Fibroblast of lung (primary cell): ENCODE measurements at places on chromosomes 12 and 14.
A peak's percentile ranks its signal among the peaks of the same experiment; 100 is the strongest.

DNA sequence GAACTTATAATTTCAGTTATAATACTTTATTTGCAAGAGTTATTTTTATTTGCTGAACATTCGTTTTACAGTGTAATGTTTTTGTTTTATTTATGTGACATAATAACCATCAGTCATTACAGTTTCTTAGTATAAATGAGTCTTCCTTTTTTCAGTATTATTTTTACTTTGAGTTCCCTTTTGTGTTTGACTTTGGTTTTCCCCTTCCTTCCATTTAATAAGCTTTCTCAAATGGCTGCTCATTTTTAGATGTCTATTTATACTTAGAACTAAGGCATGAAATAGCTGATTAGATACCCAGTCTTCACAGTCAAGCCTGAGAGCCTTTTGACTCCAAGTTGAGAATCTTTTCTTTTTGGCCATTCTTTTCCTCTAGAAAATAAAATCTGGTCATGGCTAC is 404.5 kb downstream of the LRFN5 start:
- DNase-seq, result no peak

DNA sequence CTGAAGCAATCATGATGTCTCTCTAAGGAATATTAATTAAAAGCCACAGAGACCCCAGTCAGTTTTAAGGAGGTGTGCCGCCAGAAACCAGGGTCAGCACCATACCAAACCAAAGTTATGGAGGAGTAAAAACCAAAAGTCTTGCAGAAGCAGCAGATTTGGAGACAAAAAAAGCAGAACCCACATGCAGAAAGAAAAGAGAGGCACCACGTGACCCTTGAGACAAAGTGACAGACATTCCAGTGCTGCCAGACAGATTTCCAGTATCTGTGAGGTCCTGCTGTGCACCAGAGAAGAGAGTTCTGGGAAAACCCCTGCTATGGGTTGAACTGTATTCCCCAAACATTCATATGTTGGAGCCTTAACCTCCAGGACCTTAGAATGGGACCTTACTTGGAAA is 59.7 kb downstream of the CAPZA3 start:
- no peak for DNase-seq

- no peak for DNase-seq
These were observed 4.0 kb upstream of the AVIL start for GRCh38 chr12:57822392-57823130.

GRCh38 chr14:74697543-74697942 is 15.3 kb downstream of the AREL1 start:
- peak; percentile 80 for DNase-seq

GRCh38 chr12:122138616-122139015 is 35.4 kb downstream of the IL31 start:
- DNase-seq, result no peak

- no peak for DNase-seq
These were observed 153.9 kb downstream of the ACSS3 start for GRCh38 chr12:81231574-81232368.

- DNase-seq, result no peak
These were observed 9.0 kb upstream of the EAPP start for GRCh38 chr14:34548472-34548981.

- DNase-seq, result peak; percentile 93
These were observed 119.3 kb upstream of the MDM1 start for GRCh38 chr12:68451261-68452077.

GRCh38 chr14:100714258-100714892 is 12.3 kb upstream of the DLK1 start:
- DNase-seq, result no peak

DNA sequence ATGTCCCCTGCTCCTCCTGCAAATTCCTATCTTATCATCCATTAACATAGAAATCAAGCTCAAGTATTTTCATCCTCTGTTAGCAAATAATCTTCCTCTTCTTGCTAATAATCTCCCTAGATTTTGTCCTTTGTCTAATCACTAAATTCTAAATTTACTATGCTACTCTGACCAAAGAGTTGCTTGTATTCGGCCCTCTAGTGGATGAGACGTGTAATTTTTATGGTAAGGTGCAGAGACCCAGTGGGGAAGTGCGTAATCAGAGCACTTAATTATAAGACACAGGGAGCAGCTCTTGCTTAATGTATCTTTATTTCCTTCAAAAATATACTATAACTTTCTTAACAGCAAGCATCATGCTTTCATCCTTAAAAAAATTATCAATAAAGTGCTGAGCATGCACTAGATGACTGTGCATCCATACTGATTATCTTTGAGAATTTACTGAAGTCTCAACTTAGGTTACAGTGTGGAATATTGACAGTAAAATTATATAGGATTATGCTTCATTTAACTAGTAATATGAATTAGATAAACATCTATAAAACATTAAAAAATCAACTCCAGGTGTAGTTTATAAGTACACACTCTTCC is 212.6 kb downstream of the SLC16A7 start:
- peak; percentile 70 for DNase-seq

DNA sequence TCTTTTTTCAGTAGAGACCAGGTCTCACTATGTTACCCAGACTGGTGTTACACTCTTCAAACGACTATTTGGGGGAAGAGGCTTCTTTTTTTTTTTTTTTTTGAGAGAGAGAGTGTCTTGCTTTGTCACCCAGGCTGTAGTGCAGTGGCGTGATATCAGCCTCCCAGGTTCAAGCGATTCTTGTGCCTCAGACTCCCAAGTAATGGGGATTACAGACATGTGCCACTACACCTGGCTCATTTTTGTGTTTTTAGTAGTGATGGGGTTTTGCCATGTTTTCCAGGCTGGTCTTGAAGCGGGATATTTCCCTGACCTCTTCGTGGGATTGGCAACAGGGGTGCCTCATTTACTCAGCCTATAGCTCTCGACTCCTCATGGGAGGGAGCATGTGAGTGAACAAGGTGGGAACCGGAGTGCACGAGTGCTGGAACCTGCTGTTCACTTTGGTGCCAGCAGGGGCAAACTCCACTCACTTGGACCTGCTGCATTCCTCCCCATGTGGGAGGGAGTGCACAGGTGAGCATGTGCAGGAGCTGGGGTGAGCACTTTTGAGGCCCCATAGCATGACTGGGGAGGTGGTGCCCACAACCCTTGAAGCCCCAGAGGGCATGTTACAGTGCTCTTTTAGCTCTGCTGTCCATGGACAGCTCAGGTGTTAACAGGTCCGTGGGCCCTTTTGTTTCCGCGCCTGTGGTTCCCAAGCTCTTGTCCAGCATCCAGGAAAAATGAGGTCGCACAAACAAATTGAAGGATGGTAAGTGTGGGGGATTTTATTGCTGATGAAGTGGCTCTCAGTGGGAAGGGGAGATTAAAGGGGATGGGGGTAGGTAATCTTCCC is 79.1 kb upstream of the HECTD1 start:
- DNase-seq, result no peak

GRCh38 chr12:45400991-45401390 is 185.1 kb downstream of the ANO6 start:
- DNase-seq, result no peak

DNA sequence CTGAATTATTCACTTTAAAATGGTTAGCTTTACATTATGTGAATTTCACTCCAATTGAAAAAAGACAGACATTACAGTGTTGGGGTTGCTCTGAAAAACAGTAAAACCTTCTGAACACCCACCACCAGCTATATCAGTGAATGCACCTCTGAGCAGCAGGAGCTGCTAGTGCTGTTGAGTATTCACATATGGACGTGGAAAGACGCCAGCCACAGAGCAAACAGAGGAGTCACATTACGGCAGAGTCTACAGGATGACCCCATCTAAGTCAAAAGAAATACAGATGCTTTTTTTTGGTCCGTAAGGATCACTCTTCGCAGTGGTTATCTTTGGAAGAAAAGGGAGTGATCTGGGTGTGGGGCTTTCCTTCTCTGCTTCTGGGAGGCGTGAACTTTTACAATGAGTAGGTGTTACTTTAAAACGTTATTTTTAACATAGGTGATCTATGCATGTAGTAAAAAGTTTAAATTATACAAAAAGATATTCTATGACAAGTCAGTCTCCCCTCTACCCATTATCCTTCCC is 4.5 kb downstream of the HVCN1 start:
- peak; percentile 66 for DNase-seq

DNA sequence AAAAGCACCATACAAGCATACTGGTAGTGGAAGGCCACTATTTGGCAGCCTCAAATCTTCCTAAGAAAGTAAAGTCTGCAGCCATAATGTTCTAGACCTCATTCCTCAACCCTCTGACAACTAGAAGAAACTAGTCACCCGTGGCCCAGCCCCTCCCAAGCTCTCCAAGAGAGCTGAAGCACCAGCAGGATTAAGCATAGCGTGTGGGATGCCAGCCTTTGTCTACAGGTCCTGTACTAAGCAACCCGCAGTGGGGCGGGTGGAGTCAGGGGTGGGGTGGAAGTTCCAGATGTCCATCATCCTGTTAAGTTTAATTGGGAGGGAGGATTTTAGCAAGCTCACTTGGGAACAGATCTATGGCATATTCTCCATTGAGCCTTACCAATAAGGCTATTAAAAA is 14.2 kb downstream of the SLC11A2 start:
- no peak for DNase-seq

GRCh38 chr12:132014092-132014914 is 64.6 kb downstream of the EP400 start:
- DNase-seq, result peak; percentile 53

DNA sequence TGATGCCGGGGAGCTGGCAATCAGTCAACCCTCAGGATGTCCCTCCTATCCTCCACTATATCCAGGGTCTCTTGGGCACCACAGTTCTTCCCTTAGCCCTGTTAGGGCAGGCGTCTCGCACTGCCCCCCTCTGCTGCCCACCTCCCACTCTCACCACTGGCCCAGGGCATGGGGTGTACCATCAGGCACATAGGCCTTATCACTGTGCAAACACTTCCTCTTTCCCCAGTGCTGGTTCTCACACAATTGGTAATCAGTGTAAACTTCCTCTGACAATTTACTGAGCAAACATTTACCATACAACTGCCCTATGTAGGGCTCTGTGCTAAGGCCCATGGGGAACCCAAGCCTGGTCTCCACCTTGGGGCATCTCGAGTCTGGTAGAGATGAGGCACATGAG is 20.1 kb upstream of the TMED10 start:
- no peak for DNase-seq
